Activated T-cell treated with anti-CD3 and anti-CD28 coated beads, Interleukin-2, amount 50 U/mL, for 72 hours (primary cell): ENCODE measurements at places on chromosomes 12 and 14. TPM values are rescaled to one million over a fixed set of nuclear protein-coding genes. Genes with fewer than 3 reads are reported as not detected.

The GARIN6 gene
- total RNA-seq, result not detected

The RIMKLB gene
- total RNA-seq, result 3.1 TPM

The TAMALIN gene
- total RNA-seq, result 10.0 TPM

The SPIC gene
- not detected for total RNA-seq

The HCAR1 gene
- total RNA-seq, result 0.12 TPM

The MYF6 gene
- not detected for total RNA-seq

The NKX2-1 gene
- not detected for total RNA-seq

The ENDOU gene
- total RNA-seq, result 0.44 TPM

The OR4N2 gene
- total RNA-seq, result not detected

GRCh38 chr12:22046968-22047390, 961 bp downstream of the CMAS start:
- no peaks in the 10 kb centered on the region for H3K27me3 ChIP-seq
- H3K27ac ChIP-seq, result peak overlapping the region; percentile 87
- no peak for DNase-seq
- peak overlapping the region; percentile 94 for H3K4me3 ChIP-seq
- peaks cover 58% of the 10 kb centered on the region for H3K4me1 ChIP-seq

DNA sequence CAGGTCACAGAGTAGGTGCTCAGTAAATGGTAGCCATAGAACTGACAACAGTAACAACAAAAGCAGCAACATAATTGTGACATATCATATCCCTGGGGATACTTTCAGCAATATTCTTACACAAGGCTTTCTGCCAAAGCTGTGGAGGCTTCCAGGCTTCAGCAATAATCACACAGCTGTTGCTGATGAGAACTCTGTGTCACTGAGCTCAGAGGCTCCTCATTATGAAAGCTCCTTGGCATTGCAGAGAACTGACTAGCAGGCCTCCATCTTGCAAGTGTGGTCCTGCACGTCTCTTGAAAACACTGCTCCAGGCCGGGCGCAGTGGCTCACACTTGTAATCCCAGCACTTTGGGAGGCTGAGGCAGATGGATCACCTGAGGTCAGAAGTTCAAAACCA, 97.3 kb upstream of the BTG1 start:
- DNase-seq, result no peak
- peaks cover 1% of the 10 kb centered on the region for H3K36me3 ChIP-seq
- H3K4me1 ChIP-seq, result peaks cover 19% of the 10 kb centered on the region

DNA sequence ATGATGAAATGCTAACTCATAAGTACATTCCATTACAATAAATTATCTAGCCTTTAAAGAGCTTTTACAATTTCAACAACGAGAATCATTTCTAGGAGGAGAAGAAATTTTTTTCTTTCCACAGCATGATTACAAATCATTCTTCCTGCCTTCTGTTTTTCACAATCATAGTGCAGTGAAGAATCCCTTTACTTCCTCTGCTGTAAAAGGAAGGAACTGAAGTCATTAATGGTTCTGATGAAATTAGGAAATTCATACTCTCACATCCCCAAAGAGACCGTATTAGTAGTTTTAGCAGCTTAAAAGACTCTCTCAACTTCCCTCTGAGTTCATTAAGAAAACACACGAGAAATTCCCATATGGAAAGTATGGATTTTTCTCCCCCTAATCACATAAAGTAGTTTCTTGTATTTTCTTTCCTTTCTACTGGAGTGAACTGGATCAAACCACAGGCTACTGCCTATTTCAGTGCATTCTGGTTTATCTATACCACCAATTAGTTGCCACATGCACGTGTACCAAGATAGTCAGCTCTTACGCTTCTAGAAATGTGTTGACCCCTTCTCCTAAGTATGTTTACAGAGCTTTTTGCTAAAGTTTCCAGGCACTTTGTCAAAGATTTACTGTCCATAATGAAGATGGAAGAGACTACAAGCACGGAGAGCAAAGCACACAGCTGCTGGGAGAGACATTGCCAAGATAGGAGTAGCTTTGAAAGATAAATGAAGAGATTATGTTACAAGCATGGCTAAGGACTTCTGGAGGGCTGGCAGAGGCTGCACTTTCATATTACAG, 58.9 kb upstream of the KITLG start:
- DNase-seq, result no peak
- H3K27ac ChIP-seq, result no peak overlapping the region

DNA sequence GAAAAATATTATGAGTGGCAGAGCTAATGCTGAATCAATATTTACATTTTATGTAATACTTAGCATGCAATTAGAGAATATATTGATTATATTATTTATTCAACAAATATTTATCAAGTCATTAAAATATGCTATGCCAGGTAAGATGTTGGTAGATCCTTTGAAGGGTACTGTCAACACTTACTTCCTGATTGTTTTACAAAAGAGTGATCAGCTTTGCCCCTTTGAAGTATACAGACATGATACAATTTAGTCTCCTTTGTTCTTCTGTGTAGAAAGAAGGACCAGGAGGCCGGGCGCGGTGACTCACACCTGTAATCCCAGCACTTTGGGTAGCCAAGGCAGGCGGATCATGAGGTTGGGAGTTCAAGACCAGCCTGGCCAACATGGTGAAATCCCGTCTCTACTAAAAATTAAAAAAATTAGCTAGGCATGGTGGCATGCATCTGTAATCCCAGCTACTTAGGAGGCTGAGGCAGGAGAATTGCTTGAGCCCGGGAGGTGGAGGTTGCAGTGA, 73.9 kb upstream of the IFNG-AS1 start:
- peaks cover 6% of the 10 kb centered on the region for H3K27me3 ChIP-seq
- DNase-seq, result no peak
- H3K4me1 ChIP-seq, result no peaks in the 10 kb centered on the region

DNA sequence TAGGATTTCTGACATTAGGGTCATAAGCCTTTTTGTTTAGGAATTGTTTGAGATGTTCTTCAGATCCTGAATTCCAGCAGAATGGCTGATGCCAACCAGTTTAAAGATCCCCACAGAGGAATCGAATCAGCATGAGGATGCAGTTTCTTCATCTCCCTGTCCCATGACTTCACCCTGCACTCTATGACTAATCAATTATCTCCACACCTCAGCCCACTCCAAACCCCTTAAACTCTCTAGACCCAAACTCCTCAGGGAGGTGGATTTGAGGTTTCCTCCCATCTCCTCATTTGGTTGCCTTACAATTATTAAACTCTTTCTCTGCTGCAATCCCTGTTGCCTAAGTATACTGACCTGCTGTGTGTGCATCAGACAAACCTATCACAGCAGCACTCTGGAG, 86.5 kb upstream of the CRY1 start:
- H3K36me3 ChIP-seq, result no peaks in the 10 kb centered on the region
- no peak overlapping the region for H3K27ac ChIP-seq
- no peak overlapping the region for H3K4me3 ChIP-seq

GRCh38 chr14:54890788-54891187, 11.8 kb downstream of the GCH1 start:
- no peak overlapping the region for H3K27ac ChIP-seq
- H3K4me1 ChIP-seq, result peaks cover 57% of the 10 kb centered on the region
- no peaks in the 10 kb centered on the region for H3K36me3 ChIP-seq
- DNase-seq, result no peak

DNA sequence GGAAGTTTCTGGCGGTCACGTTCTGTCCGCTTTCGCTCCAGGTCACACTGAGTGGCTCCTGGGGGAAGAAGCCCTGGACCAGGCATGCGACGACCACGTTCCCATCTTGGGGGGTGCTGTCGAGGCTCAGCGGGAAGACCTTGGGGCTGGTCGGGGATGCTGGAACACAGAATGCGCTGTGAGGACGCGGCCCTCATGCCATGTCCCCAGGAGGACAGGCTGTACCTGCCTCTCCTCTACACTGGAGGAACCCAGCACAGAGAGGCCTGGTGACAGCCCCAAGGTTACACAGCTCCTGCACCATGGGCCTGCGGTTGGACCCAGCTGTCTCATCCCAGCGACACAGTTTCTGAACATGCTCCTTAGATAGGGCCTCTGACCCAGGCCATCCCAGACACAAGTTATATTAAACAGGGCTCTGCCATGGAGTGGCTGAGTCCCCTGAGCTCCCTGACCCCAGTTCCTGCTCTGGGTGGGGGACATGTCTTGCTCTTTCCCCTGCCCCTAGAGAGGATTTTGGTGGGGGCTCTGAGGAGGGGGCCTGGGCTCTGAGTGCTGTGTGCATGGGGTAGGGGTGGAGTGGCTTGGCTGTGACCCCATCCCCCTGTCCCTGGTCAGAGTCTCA, 62.0 kb downstream of the TMEM121 start:
- H3K27me3 ChIP-seq, result no peaks in the 10 kb centered on the region
- no peak overlapping the region for H3K4me3 ChIP-seq
- no peak for DNase-seq
- no peak overlapping the region for H3K27ac ChIP-seq
- H3K4me1 ChIP-seq, result no peaks in the 10 kb centered on the region

- no peaks in the 10 kb centered on the region for H3K4me1 ChIP-seq
- H3K4me3 ChIP-seq, result no peak overlapping the region
- no peak for DNase-seq
- H3K27me3 ChIP-seq, result no peaks in the 10 kb centered on the region
- H3K27ac ChIP-seq, result no peak overlapping the region
- H3K36me3 ChIP-seq, result peaks cover 16% of the 10 kb centered on the region
These were observed 40.8 kb downstream of the PRKCH start for GRCh38 chr14:61362072-61362750.

GRCh38 chr14:33938131-33938949, 12.5 kb downstream of the EGLN3 start:
- no peaks in the 10 kb centered on the region for H3K4me1 ChIP-seq
- H3K4me3 ChIP-seq, result no peak overlapping the region
- no peak for DNase-seq
- H3K27me3 ChIP-seq, result peaks cover 6% of the 10 kb centered on the region

- peak overlapping the region; percentile 64 for H3K4me3 ChIP-seq
- H3K36me3 ChIP-seq, result peaks cover 1% of the 10 kb centered on the region
- no peaks in the 10 kb centered on the region for H3K27me3 ChIP-seq
- peak; percentile 52 for DNase-seq
- H3K27ac ChIP-seq, result peak overlapping the region; percentile 75
These were observed 96.7 kb downstream of the RFLNA start for GRCh38 chr12:124391340-124392261.

GRCh38 chr12:105226219-105226618, 9.8 kb downstream of the APPL2 start:
- no peaks in the 10 kb centered on the region for H3K27me3 ChIP-seq
- peaks cover 27% of the 10 kb centered on the region for H3K36me3 ChIP-seq
- peak; percentile 18 for DNase-seq
- H3K4me3 ChIP-seq, result peak overlapping the region; percentile 36

GRCh38 chr14:99946652-99947489, 118.4 kb upstream of the EVL start:
- peaks cover 11% of the 10 kb centered on the region for H3K27me3 ChIP-seq
- peaks cover 12% of the 10 kb centered on the region for H3K4me1 ChIP-seq
- H3K36me3 ChIP-seq, result no peaks in the 10 kb centered on the region
- H3K4me3 ChIP-seq, result peak overlapping the region; percentile 79
- no peak overlapping the region for H3K27ac ChIP-seq

DNA sequence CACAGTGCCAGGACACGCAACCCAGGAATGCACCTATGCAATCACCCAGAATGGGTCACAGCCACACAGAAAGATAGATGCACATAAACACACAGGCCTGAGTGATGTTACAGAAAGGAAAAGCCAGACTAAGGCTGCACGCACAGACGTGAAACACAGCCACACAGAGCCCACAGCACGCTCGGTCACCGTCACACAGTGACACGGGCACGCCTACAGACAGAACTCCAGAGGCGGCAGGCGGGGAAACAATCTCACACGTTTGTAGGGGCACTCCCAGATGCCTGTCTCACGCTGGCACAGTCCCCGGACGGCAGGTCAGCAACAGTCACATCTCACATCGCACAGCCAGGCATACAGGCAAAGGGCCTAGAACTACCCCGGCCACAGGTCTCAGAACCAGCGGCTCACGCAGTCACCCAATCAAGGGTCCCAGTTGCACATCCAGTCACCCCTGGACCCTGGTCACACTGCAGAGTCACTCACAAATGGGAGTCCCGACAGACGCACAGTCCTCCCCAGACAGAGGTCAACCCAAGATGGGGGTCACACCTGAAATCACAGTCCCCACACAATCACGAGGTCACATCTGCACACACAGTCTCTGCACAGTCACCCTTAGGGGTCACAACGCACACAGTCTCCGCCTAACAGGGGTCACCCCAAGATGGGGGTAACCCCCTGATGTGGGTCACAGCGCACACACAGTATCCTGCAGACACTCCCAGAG, 790 bp downstream of the SSH1 start:
- H3K27ac ChIP-seq, result peak overlapping the region; percentile 64
- peaks cover 53% of the 10 kb centered on the region for H3K4me1 ChIP-seq
- DNase-seq, result peak; percentile 71
- peak overlapping the region; percentile 85 for H3K4me3 ChIP-seq

DNA sequence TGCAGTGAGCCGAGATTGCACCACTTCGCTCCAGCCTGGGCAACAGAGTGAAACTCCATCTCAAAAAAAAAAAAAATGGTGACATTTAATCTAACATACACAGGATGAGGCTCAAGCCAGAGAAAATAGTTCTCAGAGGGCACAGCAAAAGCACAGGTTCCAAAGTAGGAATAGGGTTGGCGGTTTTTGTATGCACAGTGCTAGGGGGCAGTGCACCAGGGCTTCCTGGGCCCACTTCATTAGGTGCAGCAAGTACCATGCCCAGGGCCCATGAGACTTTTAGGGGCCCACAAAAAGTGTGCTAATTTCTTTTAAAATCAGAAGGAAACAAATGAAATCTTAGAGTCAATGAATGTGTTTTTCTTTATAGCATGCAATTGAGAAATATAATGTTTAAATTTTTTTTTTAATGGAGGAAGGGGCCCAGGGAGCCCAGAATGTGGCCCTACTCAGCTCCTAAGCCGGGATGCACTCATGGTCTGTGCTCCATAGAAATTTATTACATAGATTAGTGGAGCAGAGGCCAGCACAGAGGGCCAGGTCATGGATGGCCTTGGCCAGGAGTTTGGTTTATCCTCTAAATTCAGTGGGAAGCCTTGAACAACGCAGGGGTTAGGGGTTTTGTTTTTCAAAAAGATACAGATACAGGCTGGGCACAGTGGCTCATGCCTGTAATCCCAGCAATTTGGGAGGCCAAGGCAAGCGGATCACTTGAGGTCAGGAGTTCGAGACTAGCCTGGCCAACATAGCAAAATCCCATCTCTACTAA, 2.3 kb downstream of the AK7 start:
- H3K36me3 ChIP-seq, result no peaks in the 10 kb centered on the region
- H3K4me3 ChIP-seq, result no peak overlapping the region
- H3K27ac ChIP-seq, result no peak overlapping the region
- H3K4me1 ChIP-seq, result peaks cover 7% of the 10 kb centered on the region
- peaks cover 12% of the 10 kb centered on the region for H3K27me3 ChIP-seq
- no peak for DNase-seq

DNA sequence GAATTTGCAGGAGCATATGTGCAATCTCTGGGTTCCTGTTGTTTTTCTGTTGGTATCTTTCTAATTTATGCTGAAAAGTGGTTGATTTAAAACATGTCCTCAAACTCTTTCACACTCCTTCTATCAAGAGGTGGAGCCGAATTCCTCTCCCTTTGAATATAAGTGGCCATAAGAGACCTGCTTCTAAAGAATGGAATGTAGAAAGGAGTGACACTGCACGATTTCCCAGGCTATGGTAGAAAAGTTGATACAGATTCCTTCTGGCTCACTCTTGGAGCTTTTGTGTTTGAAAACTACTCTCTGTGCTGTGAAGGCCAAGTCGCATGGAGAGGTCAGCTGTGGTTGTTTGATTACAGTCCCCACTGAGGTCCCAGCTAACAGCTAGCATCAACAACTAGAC, 613.2 kb downstream of the ETNK1 start:
- H3K4me3 ChIP-seq, result no peak overlapping the region
- H3K27me3 ChIP-seq, result no peaks in the 10 kb centered on the region
- no peaks in the 10 kb centered on the region for H3K4me1 ChIP-seq
- DNase-seq, result no peak
- H3K27ac ChIP-seq, result no peak overlapping the region

- H3K4me3 ChIP-seq, result no peak overlapping the region
- no peak overlapping the region for H3K27ac ChIP-seq
- H3K4me1 ChIP-seq, result no peaks in the 10 kb centered on the region
- H3K36me3 ChIP-seq, result peaks cover 3% of the 10 kb centered on the region
- H3K27me3 ChIP-seq, result no peaks in the 10 kb centered on the region
- no peak for DNase-seq
These were observed 51.6 kb downstream of the PPP4R4 start for GRCh38 chr14:94225460-94226378.
